ENCODE measurements at places on chromosomes 7 and 10. TPM values are rescaled to one million over a fixed set of nuclear protein-coding genes. Genes with fewer than 3 reads are reported as not detected.

Gene SFTPA2
- 2.8 TPM for total RNA-seq

GRCh38 chr10:26790221-26790995 is 70.3 kb downstream of the ABI1 start:
- H3K27ac ChIP-seq, result no peak overlapping the region
- H3K36me3 ChIP-seq, result no peaks in the 10 kb centered on the region
- no peak for DNase-seq
- H3K27me3 ChIP-seq, result no peaks in the 10 kb centered on the region
- no peaks in the 10 kb centered on the region for H3K4me1 ChIP-seq

DNA sequence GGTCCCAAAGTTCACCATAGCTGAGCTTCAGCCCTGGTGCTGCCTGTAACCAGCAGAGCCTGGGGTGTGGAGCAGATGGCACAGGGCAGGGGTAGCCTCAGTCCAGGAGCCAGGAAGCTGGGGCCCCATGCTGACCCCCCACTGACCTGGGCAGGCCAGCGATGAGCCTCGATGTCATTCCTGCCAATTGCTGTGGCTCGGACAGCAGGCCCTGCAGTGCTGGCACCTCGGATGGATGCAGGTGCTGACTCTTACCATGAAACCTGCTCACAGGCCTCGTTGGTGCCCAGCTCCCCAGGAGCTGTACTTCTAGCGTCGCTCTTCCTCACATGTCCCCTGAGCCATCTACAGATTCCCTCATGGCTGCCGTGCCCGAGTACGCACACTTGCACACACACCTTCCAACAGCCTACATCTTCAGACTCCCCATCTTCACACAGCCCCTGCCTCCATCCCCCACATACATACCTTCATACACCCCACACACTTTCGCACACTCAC is 46.8 kb upstream of the PCBD1 start:
- peaks cover 2% of the 10 kb centered on the region for H3K27me3 ChIP-seq
- no peak for DNase-seq
- H3K4me1 ChIP-seq, result no peaks in the 10 kb centered on the region
- no peak overlapping the region for H3K27ac ChIP-seq

GRCh38 chr7:3897430-3898372 is 596.6 kb downstream of the SDK1 start:
- peak overlapping the region; percentile 58 for H3K27ac ChIP-seq
- peaks cover 3% of the 10 kb centered on the region for H3K4me1 ChIP-seq
- peak; percentile 35 for DNase-seq
- no peaks in the 10 kb centered on the region for H3K36me3 ChIP-seq
- no peak overlapping the region for H3K4me3 ChIP-seq

GRCh38 chr7:147483634-147484292 is 1106.8 kb upstream of the C7orf33 start:
- no peaks in the 10 kb centered on the region for H3K4me1 ChIP-seq
- no peak for DNase-seq
- H3K27ac ChIP-seq, result no peak overlapping the region
- H3K36me3 ChIP-seq, result no peaks in the 10 kb centered on the region
- H3K27me3 ChIP-seq, result no peaks in the 10 kb centered on the region

GRCh38 chr7:69436946-69437345 is 161.3 kb upstream of the AUTS2 start:
- no peak for DNase-seq
- no peak overlapping the region for H3K4me3 ChIP-seq
- no peaks in the 10 kb centered on the region for H3K36me3 ChIP-seq

Gene ABI1
- total RNA-seq, result 35.2 TPM

- peaks cover 4% of the 10 kb centered on the region for H3K4me1 ChIP-seq
- H3K4me3 ChIP-seq, result peak within 1 kb of the TSS; percentile 50
- no peak for DNase-seq
- H3K27ac ChIP-seq, result no peak within 1 kb of the TSS
- no peaks in the 10 kb centered on the region for H3K36me3 ChIP-seq
These were observed at the start of gene SLC16A9 for GRCh38 chr10:59709395-59710125. TSS of gene SLC16A9 (minus strand) at chr10:59709850. CDS start at chr10:59684291, 25,559 bp downstream.

Gene ASB10
- total RNA-seq, result not detected

GRCh38 chr10:1187151-1187854 is 131.1 kb downstream of the WDR37 start:
- H3K4me1 ChIP-seq, result no peaks in the 10 kb centered on the region
- no peak overlapping the region for H3K4me3 ChIP-seq
- DNase-seq, result no peak
- H3K27ac ChIP-seq, result no peak overlapping the region
- no peaks in the 10 kb centered on the region for H3K27me3 ChIP-seq

Gene PSD
- total RNA-seq, result 2.4 TPM

DNA sequence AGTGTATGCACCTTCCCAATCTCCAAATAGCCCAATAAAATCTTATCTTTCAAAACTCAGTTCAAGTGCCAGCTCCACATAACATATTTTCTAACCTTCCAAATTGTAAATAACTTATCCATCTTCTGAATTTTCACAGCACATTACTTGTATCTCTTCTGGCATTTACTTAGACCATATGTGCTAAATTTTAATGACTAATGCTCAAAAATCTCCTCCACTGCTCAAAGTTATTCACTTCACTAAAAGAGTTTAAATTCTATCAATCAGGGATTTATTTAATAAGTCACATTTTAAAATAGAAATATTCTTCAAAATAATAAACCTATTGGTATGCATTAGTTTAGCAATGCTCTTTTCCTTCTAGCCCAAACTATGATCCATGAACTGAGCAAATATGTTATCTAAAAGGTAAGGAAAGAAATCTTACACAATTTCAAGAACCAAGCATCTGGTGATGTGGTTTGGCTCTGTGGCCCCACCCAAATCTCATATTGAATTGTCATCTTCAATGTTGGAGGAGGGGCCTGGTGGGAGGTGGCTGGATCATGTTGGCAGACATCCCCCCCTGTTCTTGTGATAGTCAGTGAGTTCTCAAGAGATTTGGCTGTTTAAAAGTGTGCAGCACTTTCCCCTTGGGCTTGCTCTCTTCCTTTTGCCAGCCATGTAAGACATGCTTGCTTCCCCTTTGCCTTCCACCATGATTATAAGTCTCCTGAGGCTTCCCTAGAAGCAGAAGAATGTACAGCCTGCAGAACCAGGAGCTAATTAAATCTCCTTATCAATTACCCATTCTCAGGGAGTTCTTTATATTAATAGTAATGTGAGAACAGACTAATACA is 28.1 kb upstream of the GPR22 start:
- H3K36me3 ChIP-seq, result no peaks in the 10 kb centered on the region
- no peaks in the 10 kb centered on the region for H3K4me1 ChIP-seq
- DNase-seq, result no peak
- no peak overlapping the region for H3K4me3 ChIP-seq
- H3K27me3 ChIP-seq, result no peaks in the 10 kb centered on the region

Gene UTF1
- total RNA-seq, result not detected

Gene LRRC17
- total RNA-seq, result 0.39 TPM

Gene NEBL
- total RNA-seq, result 32.3 TPM

Gene PNLIPRP1
- total RNA-seq, result 0.95 TPM

Gene DGKB
- total RNA-seq, result not detected

Gene GPR158
- 0.64 TPM for total RNA-seq

Gene ACBD7
- total RNA-seq, result 1.8 TPM

Gene MRPS33
- 68.8 TPM for total RNA-seq

DNA sequence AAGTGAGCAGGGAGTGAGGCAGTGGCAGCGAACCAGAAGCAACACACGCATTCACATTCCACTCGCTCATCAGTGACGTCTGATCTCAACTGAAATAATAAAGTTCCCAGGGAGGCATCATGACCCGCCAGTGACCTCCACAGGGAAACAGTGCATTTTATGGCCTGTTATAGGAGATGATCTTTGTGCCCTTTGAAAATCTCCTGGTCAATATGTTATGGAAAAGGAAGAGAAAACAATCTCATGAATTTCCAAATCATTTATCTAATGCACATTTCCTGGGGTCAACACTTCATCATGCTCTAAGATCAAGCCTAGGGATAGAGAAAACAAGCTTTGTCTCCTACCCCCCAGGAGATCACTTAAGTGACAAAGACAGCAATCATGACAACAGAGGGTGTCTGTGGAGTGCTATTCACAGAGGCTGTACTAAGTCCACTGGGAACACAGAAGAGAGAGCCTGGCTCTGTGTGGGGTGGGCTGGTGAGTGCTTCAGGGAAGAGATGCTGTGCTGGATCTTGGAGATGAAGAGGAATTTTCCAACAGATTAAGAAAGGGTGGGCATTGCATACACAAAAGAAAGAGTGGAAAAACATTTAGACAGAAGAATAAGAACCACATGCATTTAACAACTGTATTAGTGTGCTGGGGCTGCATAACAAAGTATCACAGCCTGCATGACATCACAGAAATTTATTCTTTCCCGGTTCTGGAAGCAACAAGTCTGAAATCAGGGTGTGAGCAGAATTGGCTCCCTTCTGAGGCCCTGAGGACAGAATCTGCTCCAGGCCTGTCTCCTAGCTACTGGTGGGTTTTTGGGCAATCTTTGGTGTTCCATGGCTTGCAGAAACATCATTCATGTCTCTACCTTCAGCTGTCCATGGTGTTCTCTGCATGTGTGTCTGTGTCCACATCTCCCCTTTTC is 613.9 kb upstream of the IGFBP3 start:
- no peak overlapping the region for H3K27ac ChIP-seq
- H3K4me1 ChIP-seq, result no peaks in the 10 kb centered on the region

DNA sequence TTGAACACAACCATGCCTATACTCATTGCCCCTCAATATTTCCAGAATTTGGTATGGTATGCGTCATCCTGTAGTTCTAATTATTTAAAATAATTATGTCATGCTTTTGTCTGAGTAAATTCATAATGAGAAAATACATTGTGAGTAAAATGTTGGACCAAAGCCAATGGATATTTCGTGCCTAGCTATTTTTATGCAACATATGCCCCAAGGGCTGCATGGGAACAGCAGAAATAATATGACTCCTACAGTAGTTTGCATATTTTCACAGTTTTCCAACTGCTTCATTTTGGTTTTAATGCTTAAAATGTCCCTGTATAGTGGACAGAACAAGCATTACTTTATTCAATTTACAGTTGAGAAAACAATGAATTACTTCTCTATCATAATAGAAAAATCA is 1115.6 kb upstream of the GHITM start:
- no peak overlapping the region for H3K4me3 ChIP-seq
- H3K4me1 ChIP-seq, result no peaks in the 10 kb centered on the region
- DNase-seq, result no peak
- no peaks in the 10 kb centered on the region for H3K27me3 ChIP-seq
- no peaks in the 10 kb centered on the region for H3K36me3 ChIP-seq

Gene VPS37D
- 4.4 TPM for total RNA-seq

Gene POLR2J2
- total RNA-seq, result 10.0 TPM

- DNase-seq, result no peak
- no peaks in the 10 kb centered on the region for H3K36me3 ChIP-seq
- H3K27me3 ChIP-seq, result no peaks in the 10 kb centered on the region
- H3K27ac ChIP-seq, result no peak overlapping the region
- peaks cover 5% of the 10 kb centered on the region for H3K4me1 ChIP-seq
These were observed 161.6 kb upstream of the PRSS1 start for GRCh38 chr7:142587578-142588191.

- no peaks in the 10 kb centered on the region for H3K27me3 ChIP-seq
- H3K27ac ChIP-seq, result no peak overlapping the region
- DNase-seq, result no peak
- no peak overlapping the region for H3K4me3 ChIP-seq
- peaks cover 11% of the 10 kb centered on the region for H3K4me1 ChIP-seq
- H3K36me3 ChIP-seq, result no peaks in the 10 kb centered on the region
These were observed 261.9 kb downstream of the ELMO1 start for GRCh38 chr7:37186753-37187152.

DNA sequence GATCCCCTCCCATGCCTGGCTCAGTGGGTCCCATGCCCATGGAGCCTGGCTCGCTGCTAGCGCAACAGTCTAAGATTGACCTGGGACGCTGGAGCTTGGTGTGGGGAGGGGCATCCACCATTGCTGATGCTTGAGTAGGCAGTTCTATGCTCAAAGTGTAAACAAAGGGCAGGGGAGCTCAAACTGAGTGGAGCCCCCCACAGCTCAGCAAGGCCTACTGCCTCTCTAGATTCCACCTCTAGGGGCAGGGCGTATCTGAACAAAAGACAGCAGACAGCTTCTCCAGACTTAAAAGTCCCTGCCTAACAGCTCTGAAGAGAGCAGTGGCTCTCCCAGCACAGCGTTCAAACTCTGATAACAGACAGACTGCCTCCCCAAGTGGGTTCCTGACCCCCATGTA is 31.2 kb upstream of the FFAR4 start:
- no peak for DNase-seq
- H3K4me3 ChIP-seq, result no peak overlapping the region
- H3K27me3 ChIP-seq, result no peaks in the 10 kb centered on the region
- no peaks in the 10 kb centered on the region for H3K4me1 ChIP-seq

Gene MAT1A
- total RNA-seq, result 1.5 TPM

Gene RAMP3
- total RNA-seq, result 0.13 TPM

DNA sequence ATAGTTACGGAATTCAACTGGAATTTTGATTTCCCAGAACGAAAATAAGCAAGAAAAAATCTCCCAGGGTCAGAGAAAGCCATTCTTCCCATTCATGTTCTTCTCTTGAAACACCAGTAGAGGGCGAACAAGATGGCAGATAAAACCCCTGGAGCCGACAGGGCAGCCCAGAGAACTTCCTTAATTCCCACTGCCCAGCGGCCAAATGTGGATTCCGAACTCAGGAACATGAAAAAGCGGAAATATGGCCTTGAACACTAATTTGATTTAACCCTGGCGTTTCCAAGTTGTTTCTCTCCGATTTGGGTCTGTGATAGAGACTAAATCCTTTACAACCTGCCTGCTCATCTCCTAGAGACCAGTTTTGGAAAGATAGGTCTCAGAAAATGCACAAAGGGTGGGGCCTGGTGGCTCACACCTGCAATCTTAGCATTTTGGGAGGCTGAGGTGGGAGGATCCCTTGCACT is 100.7 kb upstream of the WAC start:
- peak; percentile 17 for DNase-seq
- H3K4me3 ChIP-seq, result peak overlapping the region; percentile 23
- no peaks in the 10 kb centered on the region for H3K4me1 ChIP-seq
- H3K27ac ChIP-seq, result no peak overlapping the region
- no peaks in the 10 kb centered on the region for H3K27me3 ChIP-seq

- no peak overlapping the region for H3K27ac ChIP-seq
- no peak for DNase-seq
- no peaks in the 10 kb centered on the region for H3K36me3 ChIP-seq
- H3K4me3 ChIP-seq, result no peak overlapping the region
- no peaks in the 10 kb centered on the region for H3K4me1 ChIP-seq
- H3K27me3 ChIP-seq, result no peaks in the 10 kb centered on the region
These were observed 2.8 kb downstream of the SEC31B start for GRCh38 chr10:100516847-100517246.

Gene SLC13A1
- total RNA-seq, result not detected

Gene MYL10
- not detected for total RNA-seq

DNA sequence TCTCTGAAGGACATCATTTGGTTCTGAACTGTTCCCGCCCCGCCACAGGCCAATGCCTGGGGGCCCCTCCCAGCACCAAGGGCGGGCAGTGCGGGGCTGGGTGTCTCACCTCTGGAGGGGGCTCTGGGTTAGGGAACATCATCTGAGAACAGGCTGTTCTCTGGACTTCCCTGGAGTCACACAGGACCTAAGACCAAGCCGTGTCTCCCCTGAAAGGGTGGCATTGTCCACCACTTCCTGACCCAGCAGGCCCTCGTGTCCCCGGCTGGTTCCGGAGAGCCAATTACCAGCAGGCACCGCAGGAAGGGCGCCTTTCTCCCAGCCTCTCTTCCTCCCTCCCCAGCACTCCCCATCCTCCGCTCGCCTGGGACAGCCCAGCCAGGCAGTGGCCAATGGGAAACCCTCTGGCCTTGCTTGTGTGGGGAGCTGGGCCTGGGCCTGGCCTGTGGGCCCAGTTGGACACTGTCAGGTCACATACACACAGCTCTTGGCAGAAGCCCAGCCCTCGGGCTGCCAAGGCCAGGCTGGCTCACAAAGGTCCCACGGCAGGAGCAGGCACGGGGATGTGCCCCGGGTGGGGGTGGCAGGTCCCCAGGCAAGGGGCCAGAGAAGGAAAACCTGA is 119.5 kb downstream of the SPDYE5 start:
- H3K4me1 ChIP-seq, result 0 out of 2 replicates have a peak, but pooled peaks cover 2% of the 10 kb centered on the region
- no peak overlapping the region for H3K4me3 ChIP-seq
- DNase-seq, result no peak

Data from Panc1 (cell line).